ENCODE measurements at places on chromosomes 7 and 10.
A peak's percentile ranks its signal among the peaks of the same experiment; 100 is the strongest.

DNA sequence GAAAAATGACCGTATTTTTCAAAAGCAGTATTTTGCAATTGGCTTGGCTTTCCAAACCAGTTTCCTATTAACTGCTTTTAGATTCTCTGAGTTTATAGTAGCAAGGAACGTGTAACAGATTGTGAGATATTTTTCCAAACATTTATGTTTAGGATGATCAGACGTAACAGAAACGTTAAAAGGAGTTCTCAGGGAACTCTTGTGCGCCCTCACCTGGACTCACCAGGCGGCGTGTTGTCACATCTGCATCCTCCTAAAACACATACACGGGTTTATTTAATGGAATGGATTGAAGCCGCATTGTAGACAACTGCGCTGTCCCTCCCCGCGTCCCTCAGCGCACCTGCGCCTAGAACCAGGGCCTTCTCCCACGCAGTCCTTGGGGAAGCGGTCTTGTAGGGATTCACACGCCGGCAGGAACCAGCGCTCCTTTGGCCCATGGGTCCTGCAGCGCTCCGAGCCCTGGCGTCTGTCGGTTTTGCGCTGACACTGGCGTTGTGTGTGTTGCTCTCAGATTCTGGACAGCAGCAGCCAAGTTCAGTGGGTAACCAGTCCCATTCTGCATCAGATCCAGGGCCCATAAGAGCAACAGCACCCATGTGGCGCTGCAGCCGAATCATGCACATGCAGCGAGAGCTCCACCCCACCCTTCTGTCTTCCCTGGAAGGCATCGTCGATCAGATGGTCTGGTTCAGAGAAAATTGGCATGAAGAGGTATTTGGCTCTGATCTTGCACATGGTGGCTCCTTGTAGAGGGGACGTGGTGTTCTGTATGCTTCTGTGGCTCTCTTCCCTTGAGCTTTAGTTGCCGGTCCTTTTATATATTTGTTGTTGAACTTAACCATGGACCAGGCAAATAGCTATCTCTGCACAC lies 114.9 kb downstream of the TRRAP start:
- no peak for DNase-seq

DNA sequence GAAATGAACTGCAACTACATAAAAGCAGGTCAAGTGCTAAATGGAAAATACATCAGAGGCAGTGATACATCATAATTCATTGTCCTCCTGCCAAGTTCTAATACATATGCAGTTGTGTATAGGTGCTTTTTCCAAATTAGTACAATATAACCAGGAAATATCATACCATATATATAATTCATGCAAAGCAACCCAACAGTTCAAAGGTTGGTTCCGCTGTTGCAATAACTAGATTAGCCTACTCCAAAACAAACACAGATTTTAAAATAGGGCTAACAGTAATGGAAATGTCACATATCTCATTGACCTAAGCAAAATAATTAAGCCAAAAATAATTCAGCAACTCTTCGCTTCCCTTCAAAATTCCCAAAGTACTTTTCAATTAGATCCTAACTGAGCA lies 88.9 kb upstream of the NEBL start:
- DNase-seq = no peak

GRCh38 chr7:104550362-104550761 lies 222.0 kb downstream of the LHFPL3 start:
- no peak for DNase-seq

DNA sequence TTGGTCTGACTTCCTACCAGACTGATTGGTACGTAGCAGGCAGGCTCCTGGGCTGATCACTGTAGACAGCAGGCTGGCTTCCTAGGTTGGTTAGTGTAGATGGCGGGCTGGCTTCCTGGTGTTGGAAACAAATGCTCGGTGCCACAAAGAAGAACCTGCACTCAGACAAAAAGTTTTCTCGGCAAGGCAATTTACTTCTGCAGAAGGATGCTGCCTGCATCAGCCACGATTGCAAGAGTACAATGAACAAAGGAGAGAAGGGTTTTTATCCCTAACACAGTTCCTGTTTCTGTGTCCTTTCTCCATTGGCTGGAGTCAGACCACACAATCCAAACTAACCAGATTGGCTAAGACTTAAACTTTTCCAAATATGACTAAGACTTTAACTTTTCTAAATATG lies 123.6 kb upstream of the PPP2R2D start:
- DNase-seq = no peak

DNA sequence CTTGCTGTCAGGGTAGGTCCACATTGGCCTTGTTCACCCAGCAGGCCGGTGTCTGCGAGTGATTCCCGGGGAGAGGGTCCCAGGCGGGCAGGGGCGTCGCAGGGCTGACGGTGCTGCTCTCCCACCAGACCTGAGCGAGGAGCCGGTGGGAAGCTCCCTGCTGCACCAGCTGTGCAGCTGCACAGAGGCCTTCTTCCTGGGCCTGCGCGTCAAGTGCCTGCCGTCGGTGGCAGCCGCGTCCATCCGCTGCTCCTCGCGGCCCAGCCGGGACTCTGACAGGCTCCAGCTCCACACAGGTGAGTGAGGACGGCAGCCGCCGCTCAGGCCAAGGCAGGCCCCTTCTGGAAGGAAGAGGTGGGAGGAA lies 14.6 kb downstream of the AMZ1 start:
- peak; percentile 10 for DNase-seq

- DNase-seq = no peak
Measured at GRCh38 chr10:119318411-119319160, 111.2 kb downstream of the GRK5 start.
